ENCODE measurements at places on chromosomes 13 and 19.

DNA sequence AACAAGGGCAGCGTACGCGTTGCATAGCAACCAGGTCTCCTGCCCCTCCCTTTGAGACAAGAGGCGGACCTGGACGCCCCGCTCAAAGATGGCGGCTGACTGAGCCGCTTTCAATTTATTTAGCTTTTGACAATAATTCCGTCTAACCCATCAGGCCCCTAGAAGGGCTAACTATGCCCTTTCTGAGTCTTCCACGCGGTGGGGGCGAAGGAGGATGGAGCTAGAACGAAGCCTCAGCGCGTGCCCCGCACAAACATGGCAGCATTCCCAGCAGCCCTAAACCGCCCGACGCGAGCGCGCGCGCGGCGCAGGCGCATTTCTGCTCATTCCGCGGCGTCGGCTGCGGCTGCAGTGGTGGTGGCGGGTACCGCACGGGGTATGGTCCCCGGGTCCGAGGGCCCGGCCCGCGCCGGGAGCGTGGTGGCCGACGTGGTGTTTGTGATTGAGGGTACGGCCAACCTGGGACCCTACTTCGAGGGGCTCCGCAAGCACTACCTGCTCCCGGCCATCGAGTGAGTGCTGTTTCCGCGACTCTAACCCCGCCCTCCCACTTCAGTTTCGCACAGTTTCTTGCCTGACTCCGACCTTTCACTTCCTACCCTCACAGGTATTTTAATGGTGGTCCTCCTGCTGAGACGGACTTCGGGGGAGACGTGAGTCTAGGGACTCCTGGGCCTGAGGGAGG is at the start of gene MED25:
Gene MED25 (plus strand): TSS at position 326 of the 685 bp plus-strand sequence. CDS start 53 bp downstream, at position 379.
- H3K27ac ChIP-seq, result peak within 1 kb of the TSS; percentile 100
- peaks cover 1% of the 10 kb centered on the region for H3K36me3 ChIP-seq
- peak within 1 kb of the TSS; percentile 99 for H3K4me3 ChIP-seq
- no peaks in the 10 kb centered on the region for H3K27me3 ChIP-seq
- H3K4me1 ChIP-seq, result peaks cover 14% of the 10 kb centered on the region

DNA sequence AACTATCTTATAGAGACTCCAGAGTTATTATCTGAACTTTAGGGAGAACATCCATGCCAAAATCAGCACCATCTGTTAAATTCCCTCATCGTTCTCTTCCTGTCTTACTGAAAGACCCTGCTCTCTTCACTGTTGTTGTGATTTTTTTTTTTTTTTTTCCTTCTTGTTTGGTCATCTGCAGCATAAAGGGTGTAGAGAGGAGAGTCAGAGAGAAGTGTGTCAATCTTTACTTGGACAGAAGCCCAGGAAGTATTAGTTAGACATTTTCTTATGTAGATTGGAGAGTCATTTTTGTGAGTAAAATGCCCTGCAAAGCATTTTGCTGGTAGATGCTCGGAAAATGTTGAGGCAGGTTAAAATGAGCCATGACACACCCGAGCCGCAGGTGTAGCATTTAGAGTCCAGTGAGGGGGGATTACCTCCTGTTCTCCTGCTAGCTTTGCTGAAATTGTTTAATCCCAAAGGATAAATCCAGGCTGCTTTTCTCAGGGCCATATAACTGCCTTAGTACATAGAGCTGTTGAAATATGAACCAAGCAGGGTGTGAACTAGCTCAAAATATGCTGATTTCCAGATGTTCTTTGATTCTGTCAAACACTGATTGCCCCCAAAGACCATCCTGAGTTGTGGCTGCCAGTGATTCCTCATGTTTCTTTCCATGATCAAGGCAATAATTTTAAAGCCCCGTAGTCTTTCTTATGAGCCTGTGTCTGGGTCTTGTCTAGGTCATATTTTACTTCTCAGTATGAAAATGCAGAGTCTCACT is 143.5 kb downstream of the DCT start:
- H3K27me3 ChIP-seq, result no peaks in the 10 kb centered on the region
- no peaks in the 10 kb centered on the region for H3K36me3 ChIP-seq
- DNase-seq, result no peak
- H3K4me1 ChIP-seq, result no peaks in the 10 kb centered on the region

- H3K36me3 ChIP-seq, result no peaks in the 10 kb centered on the region
- peaks cover 6% of the 10 kb centered on the region for H3K4me1 ChIP-seq
- no peak overlapping the region for H3K4me3 ChIP-seq
- no peak for DNase-seq
- H3K27me3 ChIP-seq, result peaks cover 15% of the 10 kb centered on the region
- H3K27ac ChIP-seq, result no peak overlapping the region
Measured at GRCh38 chr13:97855570-97856303, 97.7 kb upstream of the IPO5 start.

- peaks cover 4% of the 10 kb centered on the region for H3K4me1 ChIP-seq
- H3K27ac ChIP-seq, result no peak overlapping the region
- no peak overlapping the region for H3K4me3 ChIP-seq
- DNase-seq, result no peak
- H3K27me3 ChIP-seq, result no peaks in the 10 kb centered on the region
- H3K36me3 ChIP-seq, result peaks cover 56% of the 10 kb centered on the region
Measured at GRCh38 chr19:27742041-27742440, 1470.9 kb downstream of the UQCRFS1 start.

DNA sequence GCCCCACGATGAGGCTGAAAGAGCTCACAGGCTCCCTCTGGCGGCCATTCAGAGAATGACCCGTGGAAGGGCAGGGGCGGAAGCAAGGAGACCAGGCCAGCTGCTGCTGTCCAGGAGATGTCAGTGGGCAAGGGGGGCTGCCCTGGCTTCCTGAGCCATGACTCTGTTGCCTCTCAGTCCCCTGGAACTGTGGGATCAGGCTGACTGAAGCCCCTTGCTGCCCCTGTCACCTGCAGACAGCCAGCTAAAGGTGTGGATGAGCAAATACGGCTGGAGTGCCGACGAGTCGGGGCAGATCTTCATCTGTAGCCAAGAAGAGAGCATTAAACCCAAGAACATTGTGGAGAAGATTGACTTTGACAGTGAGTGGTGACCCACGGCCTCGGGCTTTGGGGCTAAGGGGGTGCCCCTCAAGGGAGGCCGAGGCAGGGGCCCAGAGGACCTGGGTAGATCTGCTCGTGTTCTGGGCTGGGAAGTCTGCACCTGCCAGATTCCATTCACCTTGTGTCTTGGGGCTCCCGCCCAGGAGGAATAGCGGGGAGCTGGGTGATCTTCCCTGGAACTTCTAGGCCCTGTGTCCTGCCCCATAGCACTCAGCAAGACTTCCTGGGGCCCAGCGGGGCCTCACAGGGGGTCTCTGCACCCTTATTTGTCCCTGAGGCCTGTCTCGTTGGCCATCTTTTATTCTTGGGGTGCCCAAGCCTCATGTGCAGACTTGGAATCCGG is 12.5 kb upstream of the ACTN4 start:
- H3K4me1 ChIP-seq, result peaks cover 15% of the 10 kb centered on the region
- peak overlapping the region; percentile 80 for H3K27ac ChIP-seq
- peak overlapping the region; percentile 33 for H3K4me3 ChIP-seq
- H3K36me3 ChIP-seq, result peaks cover 14% of the 10 kb centered on the region
- no peaks in the 10 kb centered on the region for H3K27me3 ChIP-seq

DNA sequence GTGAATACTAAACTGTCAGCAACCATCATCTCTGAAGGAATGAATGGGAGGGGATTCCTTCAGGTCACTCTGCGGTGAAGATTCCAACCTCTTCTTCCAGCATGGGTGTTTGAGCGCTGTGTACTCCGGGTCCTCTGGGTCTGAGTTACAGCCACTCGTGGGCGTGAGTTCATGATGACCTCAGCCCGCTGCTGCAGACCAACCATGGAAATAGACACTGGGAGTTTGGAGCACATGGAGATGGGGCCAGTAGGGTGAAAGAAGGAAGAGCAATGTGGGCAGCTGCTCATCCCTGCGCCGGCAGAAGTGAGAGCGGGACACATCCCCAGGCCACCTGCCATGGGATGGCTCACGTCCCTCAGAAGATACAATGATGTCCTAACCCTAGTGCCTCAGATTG is 16.8 kb upstream of the RAB20 start:
- H3K4me3 ChIP-seq, result no peak overlapping the region
- no peaks in the 10 kb centered on the region for H3K36me3 ChIP-seq
- no peaks in the 10 kb centered on the region for H3K27me3 ChIP-seq

- H3K27me3 ChIP-seq, result peaks cover 41% of the 10 kb centered on the region
- peaks cover 14% of the 10 kb centered on the region for H3K4me1 ChIP-seq
- no peak for DNase-seq
- peaks cover 4% of the 10 kb centered on the region for H3K36me3 ChIP-seq
Measured at GRCh38 chr13:27796544-27797227, 4.4 kb downstream of the GSX1 start.

DNA sequence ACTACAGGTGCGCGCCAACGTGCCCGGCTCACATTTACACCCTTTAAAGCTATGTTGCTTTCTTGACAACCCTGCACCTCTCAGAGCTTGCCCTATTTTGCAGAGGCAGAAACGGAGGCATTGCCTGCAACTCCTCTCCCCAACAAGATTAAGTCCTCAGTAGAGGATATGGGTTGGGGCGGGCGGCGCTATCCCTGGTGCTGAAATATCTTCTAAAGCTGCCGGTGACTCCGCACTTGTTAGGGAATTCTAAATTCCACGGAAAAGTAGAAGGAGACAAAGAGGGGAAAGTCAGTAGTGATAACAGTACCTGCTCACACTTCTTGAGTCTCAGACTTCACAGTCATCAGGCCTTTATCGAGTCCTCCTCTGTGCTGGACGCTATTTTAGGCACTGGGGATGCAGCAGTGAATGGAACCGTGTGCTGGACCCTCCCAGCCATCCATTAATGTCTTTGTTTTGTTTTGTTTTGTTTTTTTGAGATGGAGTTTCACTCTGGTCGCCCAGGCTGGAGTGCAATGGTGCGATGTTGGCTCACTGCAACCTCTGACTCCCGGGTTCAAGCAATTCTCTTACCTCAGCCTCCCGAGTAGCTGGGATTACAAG is 18.0 kb downstream of the SLC5A5 start:
- no peak overlapping the region for H3K4me3 ChIP-seq
- no peaks in the 10 kb centered on the region for H3K36me3 ChIP-seq
- peaks cover 5% of the 10 kb centered on the region for H3K27me3 ChIP-seq
- H3K27ac ChIP-seq, result no peak overlapping the region
- no peak for DNase-seq

DNA sequence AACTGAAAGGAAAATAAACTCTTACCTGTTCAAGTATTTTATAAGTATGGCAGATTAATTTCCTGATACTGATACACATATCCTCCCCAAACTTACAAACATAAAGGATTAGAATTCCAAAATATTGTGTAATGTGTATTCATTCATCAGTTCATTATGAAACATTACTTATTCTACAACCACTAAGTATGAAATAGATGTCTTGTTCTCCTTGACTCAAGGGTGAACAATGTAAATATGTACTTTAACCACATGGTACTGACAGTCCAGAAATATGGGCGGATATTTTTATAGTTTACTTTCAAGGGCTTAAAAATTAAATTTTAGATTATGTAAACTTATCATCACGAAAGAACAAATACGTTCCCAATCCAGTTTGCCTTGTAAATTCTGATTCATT is 334.0 kb downstream of the LIG4 start:
- H3K27me3 ChIP-seq, result no peaks in the 10 kb centered on the region
- H3K36me3 ChIP-seq, result no peaks in the 10 kb centered on the region
- H3K27ac ChIP-seq, result no peak overlapping the region
- DNase-seq, result no peak

DNA sequence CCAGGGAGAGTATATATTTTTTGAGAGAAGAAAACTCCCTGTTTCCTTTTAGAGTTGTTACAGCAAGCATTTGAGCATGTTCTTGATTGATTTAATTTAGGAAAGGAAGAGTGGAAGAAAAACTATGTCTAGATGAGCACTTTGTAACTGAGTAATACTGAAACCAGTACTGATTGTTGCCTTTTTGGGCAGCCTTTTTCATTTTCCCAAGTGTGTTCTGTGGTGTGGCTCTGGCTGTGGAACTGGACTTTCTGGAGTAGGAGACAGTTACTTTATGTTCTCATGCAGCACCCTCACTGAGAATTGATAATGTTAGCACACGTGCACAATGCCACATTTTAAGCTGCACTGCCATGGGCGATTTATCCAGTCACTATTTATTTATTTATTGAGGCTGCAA is 211.5 kb downstream of the LMO7 start:
- DNase-seq, result no peak
- H3K4me1 ChIP-seq, result no peaks in the 10 kb centered on the region
- no peak overlapping the region for H3K27ac ChIP-seq
- H3K36me3 ChIP-seq, result peaks cover 25% of the 10 kb centered on the region

GRCh38 chr13:112096959-112097358 is 30.0 kb downstream of the SOX1 start:
- H3K4me1 ChIP-seq, result no peaks in the 10 kb centered on the region
- H3K4me3 ChIP-seq, result no peak overlapping the region
- no peak for DNase-seq
- peaks cover 5% of the 10 kb centered on the region for H3K27me3 ChIP-seq
- H3K27ac ChIP-seq, result no peak overlapping the region

GRCh38 chr13:105595471-105595870 is 940.0 kb downstream of the EFNB2 start:
- no peaks in the 10 kb centered on the region for H3K27me3 ChIP-seq
- DNase-seq, result no peak
- no peaks in the 10 kb centered on the region for H3K36me3 ChIP-seq
- no peak overlapping the region for H3K4me3 ChIP-seq
- no peak overlapping the region for H3K27ac ChIP-seq
- H3K4me1 ChIP-seq, result no peaks in the 10 kb centered on the region

- H3K4me3 ChIP-seq, result no peak overlapping the region
- H3K27me3 ChIP-seq, result peaks cover 1% of the 10 kb centered on the region
- H3K27ac ChIP-seq, result peak overlapping the region; percentile 63
- no peaks in the 10 kb centered on the region for H3K36me3 ChIP-seq
- peaks cover 3% of the 10 kb centered on the region for H3K4me1 ChIP-seq
Measured at GRCh38 chr13:114200399-114200911, 21.4 kb downstream of the CFAP97D2 start.

DNA sequence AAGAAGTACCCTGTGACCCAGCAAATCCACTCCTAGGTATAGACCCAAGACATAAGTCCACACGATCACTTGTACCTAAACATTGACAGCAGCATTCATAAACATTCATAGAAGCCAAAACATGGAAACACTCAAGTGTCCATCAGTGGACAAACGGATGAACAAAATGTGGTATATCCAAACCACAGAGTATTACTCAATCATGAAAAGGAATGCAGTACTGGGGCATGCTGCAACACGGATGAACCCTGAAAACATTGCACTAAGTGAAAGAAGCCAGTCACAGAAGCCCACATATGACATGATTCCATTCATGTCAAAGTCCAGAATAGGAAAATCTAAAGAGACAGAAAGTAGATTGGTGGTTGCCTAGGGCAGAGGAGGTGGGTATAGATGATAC is 22.8 kb upstream of the CCNE1 start:
- no peak for DNase-seq
- peaks cover 2% of the 10 kb centered on the region for H3K36me3 ChIP-seq
- no peak overlapping the region for H3K4me3 ChIP-seq
- H3K27me3 ChIP-seq, result peaks cover 22% of the 10 kb centered on the region

- no peaks in the 10 kb centered on the region for H3K4me1 ChIP-seq
- no peak overlapping the region for H3K4me3 ChIP-seq
- H3K27ac ChIP-seq, result no peak overlapping the region
- no peaks in the 10 kb centered on the region for H3K36me3 ChIP-seq
- no peak for DNase-seq
Measured at GRCh38 chr13:79659121-79659521, 178.2 kb downstream of the NDFIP2 start.

Measured in memory B cell (primary cell).